Stimulated activated CD4-positive, alpha-beta T cell treated with anti-CD3 and anti-CD28 coated beads, Interleukin-15, amount 100 ng/mL, for 48 hours (primary cell): ENCODE measurements at places on chromosomes 11 and 22.

DNA sequence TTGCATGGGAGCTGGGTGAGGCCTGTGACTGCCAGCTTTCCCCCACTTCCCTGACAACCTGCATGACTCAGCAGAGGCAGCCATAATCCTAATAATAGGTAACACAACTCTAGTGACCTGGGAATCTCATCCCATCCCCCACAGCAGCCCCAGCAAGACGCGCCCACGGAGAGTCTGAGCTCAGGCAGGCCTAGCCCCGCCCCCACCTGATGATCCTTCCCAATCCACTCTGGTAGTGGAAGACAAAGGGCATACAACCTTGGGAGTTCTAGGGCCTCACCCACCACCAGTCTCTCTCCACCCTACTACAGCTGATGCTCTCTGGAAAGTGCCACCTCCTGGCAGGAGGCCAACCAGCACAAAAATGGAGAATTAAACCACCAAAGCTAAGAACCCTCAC, 60.3 kb downstream of the CWF19L2 start:
- no peak for DNase-seq

DNA sequence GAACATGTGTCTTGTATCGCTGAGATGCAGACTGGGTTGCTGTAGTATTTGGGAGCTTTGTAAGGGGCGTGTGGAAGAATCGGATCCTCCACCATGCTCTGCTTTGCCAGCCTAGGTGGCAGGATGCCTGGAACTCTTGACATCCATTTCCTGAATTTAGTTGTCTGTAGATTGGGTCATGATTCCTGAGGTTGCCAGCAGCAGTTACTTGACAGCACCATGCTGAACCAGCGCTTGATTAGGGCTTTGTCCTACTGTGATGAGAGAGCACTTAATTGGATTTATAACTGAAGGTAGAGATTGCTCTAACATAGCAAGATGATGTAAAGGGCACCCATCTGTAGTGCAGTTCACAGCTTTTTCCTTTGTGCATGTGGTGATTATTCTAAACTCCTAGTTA, 75.6 kb upstream of the HORMAD2 start:
- DNase-seq: no peak

- no peak for DNase-seq
Observed at GRCh38 chr11:40130427-40130826, 1329.0 kb downstream of the LRRC4C start.

DNA sequence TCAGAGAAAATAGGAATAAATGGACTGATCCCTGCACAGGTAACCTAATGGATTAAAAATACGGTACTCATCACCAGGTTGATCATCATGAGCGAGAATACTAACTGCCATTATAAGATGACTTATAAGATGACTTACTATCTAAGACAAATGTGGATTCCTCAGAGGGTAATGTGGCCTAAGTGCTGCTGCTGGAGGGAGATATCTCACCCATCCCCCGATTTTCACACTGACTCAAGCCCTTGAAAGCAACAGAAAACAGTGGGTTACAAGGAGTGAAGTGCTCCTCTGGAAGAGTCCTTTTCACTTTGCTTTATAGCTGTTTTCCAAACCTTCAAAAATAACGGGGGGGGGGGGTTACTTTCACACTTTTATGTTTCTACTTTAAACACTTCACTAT, 920 bp downstream of the TMEM218 start:
- DNase-seq: no peak

DNA sequence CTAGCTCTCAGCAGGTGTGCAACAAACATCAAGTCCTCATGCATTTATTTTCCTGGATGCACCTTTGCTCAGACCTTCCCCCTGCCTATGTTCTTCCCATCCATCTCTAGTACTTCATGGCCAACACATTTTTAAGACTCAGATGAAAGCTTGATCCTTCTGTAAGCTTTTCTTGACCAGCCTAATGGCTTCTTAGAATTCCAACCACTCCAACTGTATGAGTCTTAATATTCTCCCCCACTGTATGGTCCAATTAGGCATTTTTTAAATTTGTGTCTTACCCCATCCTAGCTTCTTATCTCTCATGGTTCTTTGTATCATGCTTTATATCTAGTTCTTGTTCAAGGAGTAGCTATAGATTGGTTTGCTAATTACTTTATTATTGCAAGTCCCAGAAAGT, 44.8 kb downstream of the TENM4 start:
- no peak for DNase-seq

- DNase-seq: no peak
Observed at GRCh38 chr11:99781074-99781473, 760.3 kb downstream of the CNTN5 start.

DNA sequence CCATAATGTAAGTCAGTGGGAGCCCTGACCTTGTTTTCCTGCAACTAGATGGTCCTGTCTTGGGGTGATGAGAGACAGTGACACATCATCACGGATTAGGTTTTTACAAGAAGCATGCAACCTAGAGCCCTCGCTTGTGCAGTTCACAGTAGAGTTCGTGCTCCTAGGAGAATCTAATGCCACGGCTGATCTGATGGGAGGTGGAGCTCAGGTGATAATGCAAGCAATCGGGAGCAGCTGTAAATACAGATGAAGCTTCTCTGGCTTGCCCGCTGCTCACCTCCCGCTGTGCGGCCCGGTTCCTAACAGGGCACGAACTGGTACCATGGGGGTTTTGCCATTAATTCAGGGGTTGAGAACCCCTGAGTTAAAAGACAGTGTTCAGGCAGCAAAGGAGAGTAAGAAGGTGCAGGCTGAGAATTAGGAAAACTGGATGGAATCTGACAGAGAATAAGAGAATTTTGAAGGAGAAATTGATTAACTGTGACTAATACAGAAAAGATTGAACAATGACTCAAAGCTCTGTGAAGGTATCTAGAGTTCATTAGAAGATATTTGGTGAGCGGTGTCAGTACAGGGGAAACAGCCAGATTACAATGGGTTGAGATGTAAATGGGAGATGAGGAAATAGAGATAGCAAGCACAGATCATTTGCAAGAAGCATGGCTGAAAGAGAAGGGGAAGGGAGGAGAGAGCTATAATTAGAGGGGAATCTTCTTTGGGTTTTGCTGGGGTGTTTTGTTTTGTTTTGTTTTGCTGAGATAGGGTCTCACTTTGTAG, 21.0 kb downstream of the WEE1 start:
- DNase-seq: no peak

DNA sequence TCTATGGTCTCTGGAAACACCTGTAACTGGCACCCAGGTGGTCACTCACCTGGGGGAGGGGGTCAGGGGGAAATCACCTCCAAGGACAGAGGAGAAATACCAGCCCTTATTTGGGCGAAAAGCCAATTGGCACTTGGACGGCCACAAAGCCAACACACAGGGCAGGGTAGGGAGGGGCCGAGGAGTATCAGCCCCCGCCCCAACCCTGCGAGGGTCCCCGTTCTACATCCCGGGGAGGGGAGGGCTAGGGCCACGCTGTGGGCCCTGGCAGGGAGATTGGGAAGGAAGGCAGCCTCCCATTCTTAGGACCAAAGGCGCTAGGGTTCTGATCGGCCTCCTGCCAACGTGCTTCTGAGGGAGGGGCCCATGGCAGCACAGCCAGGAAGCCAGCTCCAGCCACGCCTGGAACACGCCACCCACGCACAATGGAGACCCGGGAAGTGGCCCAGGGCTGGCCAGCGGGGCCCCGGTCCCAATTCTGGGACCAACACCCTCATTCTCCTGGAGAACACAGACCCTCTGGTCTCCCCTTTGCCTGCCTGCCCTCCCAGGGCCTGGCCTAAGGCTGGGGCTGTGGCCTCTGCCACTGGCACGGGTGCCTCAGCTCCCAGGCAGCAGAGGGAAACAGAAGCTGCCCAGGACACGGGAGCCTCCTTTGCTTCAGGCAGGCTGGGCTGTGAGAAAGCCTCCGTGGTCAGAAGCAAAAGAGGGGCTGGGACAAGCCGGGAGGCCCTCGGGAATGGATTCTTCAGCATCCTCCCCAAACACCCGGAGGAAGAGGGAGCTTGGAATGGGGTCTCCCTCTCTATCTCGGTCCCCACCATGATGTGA, 7.4 kb downstream of the CBX6 start:
- no peak for DNase-seq
